Testis (tissue), 5 donors: ENCODE measurements at places on chromosomes 7 and 10. TPM values are rescaled to one million over a fixed set of nuclear protein-coding genes. Genes with fewer than 3 reads are reported as not detected.
A peak's percentile ranks its signal among the peaks of the same experiment; 100 is the strongest.

Gene UNCX
- not detected for total RNA-seq

DNA sequence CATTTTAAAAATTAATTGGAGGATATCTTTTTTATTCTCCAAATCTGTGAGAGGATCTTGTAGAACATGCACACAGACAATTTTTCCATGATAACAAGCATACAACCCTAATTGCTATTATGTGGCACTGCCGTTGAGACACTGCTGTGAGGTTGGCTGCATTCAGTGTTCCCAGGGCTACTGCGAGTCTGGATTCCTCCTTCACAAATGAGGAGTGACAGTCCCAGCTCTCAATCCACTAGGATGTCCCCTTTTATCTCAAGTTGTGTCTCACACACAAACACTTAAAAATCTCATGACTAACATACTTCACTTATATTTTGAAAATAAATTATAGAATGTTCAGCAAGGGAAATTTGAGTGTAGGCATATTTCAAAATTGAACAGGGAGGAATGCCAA, 14.1 kb downstream of the NEUROD6 start:
- no peaks in the 10 kb centered on the region for H3K27me3 ChIP-seq
- H3K36me3 ChIP-seq = no peaks in the 10 kb centered on the region

GRCh38 chr7:24290004-24290641, 6.1 kb downstream of the NPY start:
- peak; percentile 37 for DNase-seq
- no peak overlapping the region for H3K27ac ChIP-seq
- H3K4me3 ChIP-seq = no peak overlapping the region
- H3K4me1 ChIP-seq = no peaks in the 10 kb centered on the region
- no peaks in the 10 kb centered on the region for H3K36me3 ChIP-seq
- H3K27me3 ChIP-seq = no peaks in the 10 kb centered on the region

- no peak for DNase-seq
- no peak overlapping the region for H3K4me3 ChIP-seq
- no peaks in the 10 kb centered on the region for H3K4me1 ChIP-seq
- H3K27me3 ChIP-seq = no peaks in the 10 kb centered on the region
- no peak overlapping the region for H3K27ac ChIP-seq
- H3K36me3 ChIP-seq = no peaks in the 10 kb centered on the region
Observed at GRCh38 chr10:128848810-128849209, 618.2 kb upstream of the MGMT start.

- no peak overlapping the region for H3K4me3 ChIP-seq
Observed at GRCh38 chr10:27157150-27157549, 2.0 kb downstream of the MASTL start.
